Stimulated activated CD8-positive, alpha-beta memory T cell treated with anti-CD3 and anti-CD28 coated beads, Interleukin-7, amount 100 ng/mL, for 4 hours (primary cell): ENCODE measurements at places on chromosomes 3 and 15.
A peak's percentile ranks its signal among the peaks of the same experiment; 100 is the strongest.

- no peak for DNase-seq
These were observed 32.9 kb downstream of the MTHFS start for GRCh38 chr15:79863886-79864285.

DNA sequence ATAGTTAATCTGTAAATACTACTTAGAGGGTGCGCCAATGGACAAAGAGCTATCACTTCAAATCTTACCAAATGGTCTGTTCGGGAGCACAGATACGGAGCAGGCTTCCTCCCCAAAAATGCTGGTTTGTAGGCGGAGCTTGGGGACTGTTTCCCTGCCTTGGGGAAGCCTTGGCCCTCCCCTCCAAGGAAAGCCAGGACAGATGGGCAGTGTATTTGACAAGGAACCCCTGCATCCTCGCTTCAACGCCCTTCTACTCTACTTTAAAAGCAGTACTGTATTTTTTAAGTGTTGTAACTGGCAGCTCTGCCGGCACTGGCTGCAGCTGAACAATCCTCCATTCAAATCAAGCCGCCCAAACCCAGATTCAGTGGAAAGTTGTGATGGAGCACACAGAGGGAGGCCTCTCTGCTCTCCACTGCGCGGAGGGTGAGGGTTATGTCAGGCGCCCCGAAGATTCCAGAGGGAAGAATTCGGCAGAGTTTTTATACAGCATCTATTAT is 83.1 kb upstream of the FNDC3B start:
- DNase-seq = no peak

DNA sequence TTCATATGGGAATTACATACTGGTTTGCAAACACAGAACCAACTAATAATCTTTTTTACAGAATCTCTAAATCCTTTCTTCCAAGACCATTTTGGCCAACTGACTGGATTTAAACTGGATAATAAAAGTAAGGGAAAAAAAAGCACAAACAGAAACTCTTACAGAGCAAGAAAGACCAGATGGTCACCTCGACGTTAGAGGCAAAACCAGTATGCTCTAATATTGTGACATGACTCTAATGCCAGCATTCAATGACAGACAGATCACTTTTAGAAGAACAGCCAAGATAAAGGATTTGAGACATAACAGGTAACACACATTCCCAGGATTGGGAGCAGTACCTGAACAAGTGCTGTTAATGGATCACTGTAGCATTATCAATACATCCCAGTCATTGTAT is 50.9 kb downstream of the DHX36 start:
- DNase-seq = no peak

GRCh38 chr3:72810659-72811434 is 37.4 kb downstream of the SHQ1 start:
- DNase-seq = no peak

DNA sequence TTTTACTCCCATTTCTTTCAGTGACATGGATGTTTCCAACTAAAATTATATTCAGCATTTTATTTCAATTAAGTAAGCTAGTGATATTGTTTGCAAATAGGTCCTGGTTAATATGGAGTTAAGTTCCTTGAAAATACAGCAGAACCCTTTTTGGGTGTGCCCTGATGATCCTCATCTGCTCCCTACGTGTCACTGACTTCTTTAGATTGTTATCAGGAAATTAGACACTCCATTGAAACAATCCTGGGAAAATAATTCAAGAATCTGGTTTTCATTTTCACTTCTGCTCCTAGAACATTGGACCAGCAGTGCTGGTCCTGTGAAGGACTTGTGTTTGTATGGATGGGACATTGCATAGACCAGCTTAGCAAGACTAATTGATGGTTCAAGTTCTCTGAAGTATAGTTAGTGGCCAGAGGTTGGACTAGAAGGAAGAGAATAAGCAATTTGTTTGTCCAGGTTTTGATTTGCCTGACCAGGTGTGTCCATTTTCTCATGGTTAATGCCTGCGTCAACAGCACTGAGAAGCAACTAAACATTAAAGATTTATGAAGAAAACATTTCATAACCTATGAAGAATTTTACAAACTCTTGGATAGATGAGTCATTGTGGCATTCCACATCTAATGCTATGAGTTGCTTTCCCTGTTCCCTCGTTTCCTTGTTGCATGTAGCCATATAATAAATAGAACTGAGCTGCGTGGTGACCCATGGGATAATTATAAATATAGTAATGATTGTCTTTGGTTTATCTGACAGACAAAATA is 95.8 kb downstream of the ZPLD1 start:
- DNase-seq = no peak

DNA sequence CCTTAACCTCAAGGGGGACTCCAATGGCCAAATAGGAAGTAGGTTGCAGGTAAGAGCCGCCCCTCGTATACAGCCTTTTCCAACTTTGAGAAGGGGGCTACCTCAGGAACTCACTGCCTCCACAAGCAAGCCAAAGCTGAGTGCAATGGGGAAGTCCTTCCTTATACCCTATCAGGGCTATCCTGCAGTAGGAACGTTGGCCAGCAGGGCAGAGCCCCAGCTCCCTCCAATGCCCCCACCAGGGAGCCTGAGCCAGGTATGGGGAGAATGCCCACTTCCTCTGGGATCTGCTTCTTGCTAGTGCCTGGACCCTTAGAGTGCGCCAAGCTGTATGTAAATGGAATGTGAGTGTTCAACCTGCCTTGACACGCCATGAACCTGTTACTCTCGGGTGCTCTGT is 16.3 kb downstream of the CACNA2D2 start:
- DNase-seq = no peak

GRCh38 chr3:42750834-42751233 is 22.2 kb downstream of the CCDC13 start:
- no peak for DNase-seq

DNA sequence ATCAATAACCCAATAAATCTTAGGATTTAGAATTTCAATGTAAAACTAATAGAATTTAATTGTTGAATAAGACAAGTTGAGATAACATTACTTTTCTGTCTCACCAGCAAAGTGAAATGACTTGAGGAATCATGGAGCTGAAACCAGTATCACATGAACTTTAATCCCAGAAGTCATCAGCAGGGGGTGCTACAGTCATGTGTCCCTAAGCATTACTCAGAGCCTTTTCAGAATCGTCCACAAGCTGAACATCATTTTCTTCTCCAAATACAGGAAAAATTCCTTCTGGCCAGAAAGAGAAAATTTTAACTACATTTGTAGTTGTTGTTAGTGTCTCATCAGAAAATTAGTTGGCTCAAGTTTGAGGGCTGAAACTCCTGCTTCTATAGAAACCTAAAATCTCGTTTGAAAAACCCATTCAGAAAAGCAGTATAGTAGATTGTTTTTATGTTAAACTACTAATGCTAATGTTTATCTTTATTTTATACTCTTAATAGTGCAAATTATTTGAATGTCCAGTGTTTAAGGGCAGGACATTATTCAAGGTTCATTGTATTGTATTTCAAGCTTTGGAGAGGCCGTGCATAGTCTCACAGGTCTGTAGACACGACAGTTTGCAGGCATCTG is 384.1 kb downstream of the PLOD2 start:
- no peak for DNase-seq

DNA sequence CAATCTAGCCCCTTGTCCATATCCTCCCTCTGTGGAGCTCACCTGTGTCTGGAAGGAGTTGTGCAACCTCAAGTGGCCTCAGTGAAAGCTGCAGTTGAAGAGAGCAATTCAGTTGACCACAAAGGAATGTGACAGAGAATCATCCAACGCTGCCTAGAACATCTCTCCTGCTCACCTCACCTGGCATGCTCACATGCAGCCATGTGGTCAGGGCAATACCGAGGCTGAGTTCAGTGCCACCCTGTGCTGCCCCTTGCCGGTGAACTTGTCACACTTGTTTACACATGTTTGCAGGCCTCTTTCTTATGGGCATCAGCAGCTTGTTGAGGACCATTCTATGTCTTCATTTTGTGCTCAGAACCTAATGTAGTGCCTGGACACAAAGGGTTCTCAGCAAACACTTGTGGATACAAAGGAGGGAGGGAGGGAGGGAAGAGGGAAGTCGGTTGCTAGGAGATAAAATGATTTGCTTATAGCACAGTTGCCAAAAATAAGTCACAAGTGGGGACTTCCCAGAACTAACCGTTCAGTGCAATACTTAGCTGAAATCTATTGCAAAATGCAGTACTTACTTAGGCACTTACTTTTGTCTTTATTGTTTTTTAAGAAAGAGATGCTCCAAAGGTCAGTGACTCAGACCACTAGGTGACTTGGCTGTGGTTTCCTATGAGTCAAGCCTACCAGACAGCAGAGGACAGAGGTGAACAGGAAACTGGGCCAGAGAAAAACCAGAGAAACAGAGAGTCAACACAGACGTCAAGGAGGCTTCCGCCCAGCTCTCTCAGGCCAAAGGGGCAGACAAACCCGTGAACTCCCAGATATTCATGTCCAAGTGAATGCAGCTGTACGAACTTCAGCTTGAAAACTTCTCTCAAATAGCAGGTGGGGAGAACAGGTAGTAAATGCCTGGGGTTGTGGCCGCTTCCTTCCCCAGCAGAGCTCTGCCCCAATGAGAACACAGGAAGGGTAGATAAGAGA is 227.8 kb upstream of the CTNNB1 start:
- peak; percentile 2 for DNase-seq

GRCh38 chr3:177735431-177735830 is 538.1 kb upstream of the TBL1XR1 start:
- DNase-seq = no peak

DNA sequence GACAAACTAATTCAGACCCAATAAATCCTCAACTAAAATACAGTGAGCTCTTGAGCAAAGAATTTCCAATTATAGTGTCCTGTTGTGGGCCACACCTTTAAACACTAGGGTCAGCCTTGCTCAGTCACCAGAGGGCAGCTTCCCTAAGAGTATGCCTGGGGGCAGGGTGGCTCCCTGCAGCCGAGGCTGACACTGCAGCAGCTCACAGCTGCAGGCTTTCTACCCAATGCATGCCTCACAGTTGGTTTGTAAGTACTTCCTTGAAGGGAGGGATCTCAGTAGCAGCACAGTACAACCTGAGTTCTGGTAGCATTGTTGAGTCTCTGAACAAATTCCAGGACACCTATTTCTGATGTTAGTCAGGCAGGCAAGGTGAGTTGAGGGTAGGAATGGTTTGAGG is 335.6 kb downstream of the TUSC7 start:
- no peak for DNase-seq

DNA sequence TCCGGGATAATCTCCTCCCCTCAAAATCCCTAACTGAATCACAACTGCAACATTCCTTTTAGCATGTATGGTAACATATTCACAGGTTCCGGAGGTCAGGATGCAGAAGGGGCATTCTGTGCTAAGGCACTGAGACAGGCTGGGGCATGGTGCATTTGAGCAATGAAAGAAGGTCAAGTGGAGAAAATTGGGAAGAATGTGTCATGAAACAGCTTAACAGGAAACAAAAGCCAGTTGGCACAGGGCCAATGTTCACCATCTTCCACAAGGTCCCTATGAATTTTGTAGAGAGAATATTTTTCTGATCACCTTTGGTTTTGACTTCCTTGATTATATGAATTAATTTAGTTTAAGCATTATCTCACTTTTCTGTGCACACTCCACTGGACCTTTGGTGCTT is 587.7 kb upstream of the NR2F2 start:
- no peak for DNase-seq

GRCh38 chr15:41423979-41424659 is 7.2 kb downstream of the RTF1 start:
- DNase-seq = no peak

DNA sequence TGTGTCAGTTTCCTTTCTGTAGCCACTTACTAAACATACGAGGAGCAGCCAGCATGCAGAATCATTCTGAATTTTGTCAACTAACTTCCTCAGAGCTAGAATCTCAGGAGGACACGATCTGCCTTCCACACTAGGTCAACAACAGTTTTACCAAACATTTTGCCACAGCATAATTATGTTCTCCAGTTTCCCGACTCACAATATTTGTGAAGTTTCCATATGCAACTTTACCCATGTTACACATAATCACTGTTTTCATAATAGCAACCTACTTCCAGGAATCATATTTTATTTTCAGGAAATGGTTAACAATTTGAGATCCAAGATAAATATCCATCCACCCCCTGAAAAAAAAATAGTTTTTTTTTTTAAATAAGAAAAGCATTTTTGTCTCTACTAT is 595.0 kb downstream of the PYDC2 start:
- DNase-seq = no peak
